HS-27A (cell line): ENCODE measurements at places on chromosomes 3 and 15.

DNA sequence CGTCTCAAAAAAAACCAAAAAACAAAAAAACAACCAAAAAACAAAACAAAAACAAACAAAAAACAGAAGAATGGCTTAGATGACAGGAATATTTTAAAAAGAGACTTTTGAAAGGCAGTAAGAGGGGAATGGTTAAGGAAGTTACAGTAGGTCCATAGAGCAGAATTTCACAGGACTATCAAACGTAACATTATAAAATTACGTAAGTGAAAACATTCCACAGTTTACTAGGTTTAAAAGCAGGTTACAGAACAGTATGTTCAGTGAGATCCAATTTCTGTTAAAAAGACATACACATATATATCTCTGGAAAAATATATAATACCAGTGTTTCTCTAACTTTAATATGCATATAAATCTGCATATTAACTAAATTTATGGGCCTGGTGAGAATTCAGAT, 50.2 kb upstream of the MUC13 start:
- DNase-seq: no peak

DNA sequence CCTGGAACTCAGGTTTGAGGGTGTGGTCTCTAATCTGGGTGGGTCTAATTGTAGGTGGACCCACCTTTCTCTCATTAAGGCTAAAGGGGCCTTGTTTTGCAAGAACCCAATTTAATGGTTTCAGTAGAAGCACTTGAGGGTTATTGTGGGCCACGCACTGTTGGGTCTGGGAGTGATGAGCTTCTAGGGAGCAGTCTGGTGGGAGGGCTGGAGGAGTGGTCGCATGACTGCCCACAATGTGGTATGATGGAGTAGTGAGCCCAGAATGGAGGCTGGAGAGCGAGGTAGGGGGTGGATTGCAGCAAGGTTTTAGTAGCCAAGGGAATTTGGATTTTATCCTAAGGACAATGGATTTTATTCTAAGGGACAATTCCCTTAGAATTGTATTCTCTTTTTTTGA, 2.7 kb downstream of the TATDN2 start:
- no peak for DNase-seq

DNA sequence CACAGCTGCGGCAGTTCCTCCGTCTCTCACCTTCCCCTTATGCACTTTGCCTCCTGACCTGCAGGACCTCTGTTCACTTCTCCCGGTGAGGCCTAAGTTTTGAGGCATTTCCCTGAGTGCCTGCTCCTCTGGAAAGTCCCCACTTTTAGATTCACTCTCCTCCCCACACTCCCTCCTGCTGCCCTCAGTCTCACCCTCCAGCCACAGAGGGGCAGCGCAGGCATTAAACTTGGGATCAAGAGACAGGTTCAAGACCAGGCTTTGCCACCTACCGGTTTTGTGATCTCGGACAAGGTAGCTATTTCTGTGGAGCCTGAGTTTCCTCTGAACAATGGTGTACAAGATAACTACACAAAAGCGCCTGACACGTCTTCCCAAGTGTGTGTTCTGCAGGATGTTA, 19.4 kb downstream of the SLC6A11 start:
- DNase-seq: no peak

DNA sequence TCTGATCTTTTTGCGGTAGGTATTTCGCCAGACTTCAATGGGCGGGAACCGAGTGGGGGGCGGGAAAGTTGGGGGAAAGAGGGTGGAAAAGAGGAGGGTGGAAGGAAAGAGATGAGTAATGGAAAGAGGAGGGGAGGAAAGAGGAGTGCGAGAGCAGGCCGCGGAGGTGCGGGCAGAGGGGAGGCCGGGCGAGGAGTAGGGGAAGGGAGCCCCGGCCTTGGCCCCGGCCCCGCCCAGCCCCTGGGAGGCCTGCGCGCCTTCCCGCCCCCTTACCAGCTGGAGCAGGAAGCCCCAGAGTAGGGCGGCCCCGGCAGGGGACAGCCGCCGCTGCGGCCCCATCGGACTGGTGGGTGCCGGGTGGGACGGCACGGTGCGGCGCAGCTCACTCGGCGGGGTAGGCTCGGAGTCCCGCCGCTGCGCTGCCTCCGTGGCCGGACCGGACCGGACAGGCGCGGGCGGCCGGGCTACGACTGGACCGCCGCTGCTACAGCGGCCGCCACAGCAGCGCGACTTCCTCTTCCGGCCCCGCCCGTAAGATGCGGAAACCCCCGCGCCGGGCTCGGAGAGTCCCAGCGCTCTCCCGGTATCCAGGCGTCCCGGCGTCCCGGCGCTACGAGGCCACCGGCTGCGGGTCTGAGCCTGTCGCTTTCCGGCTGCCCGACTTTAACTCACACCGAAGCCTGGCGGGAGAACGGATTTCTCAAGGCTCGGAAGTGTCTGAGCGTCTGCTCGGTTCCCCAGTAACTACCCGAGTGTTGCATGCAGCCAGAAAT, at the start of gene SPPL2A:
TSS of gene SPPL2A (minus strand) at position 512 of the 773 bp plus-strand sequence. CDS start at position 339, 173 bp downstream.
- DNase-seq: peak; percentile 67

DNA sequence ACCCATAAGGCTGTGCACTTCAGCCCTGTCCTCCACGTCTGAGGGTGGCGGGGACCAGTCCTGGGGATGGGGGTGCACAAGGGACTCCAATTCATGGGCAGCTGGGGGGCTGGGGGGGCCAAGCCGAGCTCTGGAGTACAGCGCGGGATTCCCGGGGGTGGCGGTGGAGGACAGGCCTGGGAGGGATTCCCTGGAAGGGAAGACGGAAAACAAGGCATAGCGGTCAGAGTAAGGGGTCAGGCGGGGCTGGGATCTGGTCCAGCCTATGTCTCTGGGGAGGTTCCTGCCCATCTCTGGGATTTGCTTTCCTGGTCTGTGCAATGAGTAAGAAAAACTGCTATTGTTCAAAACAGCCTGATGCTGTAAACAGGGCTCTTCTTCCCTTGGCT, 8.1 kb upstream of the IGDCC3 start:
- DNase-seq: no peak

GRCh38 chr15:67117370-67117769, 52.0 kb downstream of the SMAD3 start:
- DNase-seq: no peak

DNA sequence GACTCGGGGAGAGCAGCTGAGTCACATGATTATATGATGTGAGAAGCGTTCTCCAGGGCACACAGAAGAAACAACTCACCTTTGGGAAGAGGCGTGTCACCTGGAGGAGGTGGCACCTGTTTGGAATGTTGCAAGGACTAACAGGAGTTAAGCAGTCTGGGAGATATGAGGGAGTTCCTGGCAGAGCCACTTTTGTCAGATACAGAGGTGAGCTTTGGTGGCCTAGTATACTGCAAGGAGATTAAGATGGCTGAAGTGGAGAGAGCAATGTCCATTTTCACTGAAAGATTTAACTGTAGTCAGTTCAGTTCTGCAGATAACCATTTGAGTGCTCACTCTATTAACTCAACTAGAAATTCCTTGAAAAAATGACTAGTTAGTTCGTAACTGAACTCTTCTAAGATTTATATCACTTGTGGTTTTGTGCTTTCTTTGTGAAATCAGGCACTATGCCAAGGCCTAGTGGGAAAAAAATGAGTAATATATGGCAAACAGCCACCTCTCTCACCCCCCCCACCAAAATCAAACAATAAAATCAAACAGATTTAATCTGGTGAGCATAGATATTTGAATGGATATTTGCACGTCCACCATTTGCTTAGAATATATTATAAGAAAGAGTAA, 61.3 kb downstream of the CRYBG3 start:
- peak; percentile 55 for DNase-seq

- no peak for DNase-seq
These were observed 5.1 kb downstream of the SPTBN5 start for GRCh38 chr15:41888662-41889253.

GRCh38 chr3:77038468-77038929, 1.4 kb upstream of the ROBO2 start:
- peak; percentile 7 for DNase-seq

GRCh38 chr15:72117486-72118016, 399 bp downstream of the MYO9A start:
- peak; percentile 74 for DNase-seq

DNA sequence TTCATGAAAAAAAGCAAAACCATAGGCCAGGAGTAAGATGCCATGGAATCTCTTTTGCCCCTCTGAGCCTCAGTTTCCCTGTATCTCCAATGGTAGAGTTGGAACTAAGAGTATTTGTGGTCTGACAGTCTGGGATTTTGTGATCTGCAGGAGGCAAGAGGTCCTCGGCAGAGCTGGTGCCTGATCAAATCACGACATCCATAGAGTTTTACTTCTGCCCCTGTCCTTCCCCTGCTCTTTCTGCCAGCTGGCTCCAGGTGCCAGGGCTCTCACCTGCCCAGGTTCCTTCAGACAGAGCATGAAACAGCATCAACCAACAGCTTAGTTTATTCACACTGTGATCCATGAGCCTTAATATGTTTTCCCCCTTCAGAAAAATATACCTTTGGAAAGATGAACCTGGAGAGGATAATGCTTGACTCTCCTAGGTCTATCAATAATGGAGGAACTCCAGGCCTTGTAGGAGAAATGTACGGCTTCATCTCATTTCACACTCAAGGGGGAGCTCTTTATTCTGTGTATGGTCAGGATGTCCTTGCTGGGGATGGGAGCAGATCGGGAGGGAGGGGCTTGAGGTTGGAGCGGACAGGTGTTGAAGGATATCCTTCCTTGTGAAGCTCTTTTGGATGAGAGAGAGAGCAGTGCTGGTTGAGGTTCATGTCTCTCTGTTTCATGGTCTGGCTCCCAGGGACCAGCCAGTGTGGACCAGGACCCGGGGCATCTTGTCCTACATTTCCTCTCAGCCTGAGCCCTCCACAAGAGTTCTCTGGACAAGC, 309.9 kb downstream of the RPLP1 start:
- DNase-seq: no peak

DNA sequence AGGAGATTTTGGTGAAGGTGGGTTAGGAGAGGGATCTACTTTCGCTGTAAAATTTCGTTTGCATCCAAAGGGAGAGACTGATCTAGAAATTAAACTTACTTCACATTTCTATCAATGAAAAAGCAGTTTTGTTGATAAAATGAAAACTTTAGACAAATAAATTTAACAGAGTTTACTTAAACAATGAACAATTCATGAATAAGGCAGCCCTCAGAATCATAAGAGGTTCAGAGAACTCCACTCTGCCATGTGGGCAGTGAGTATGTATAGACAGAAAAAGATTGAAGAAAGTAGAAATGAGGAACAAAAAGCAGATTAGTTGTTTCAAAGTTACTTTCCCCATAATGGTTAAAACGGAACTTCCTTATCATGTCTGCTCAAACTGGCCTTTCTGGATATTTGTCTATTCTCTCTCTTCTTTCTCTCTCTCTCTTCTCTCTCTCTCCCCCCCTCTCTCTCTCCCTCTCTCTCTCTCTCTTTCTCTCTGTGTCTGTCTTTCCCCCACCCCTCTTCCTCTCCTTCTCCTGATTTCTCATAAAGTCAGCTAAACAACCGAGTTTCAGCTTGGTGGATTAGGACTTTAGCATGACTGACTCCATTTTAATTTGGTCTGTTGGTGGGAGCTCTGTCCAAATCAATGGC, 248.9 kb downstream of the TJP1 start:
- DNase-seq: no peak

DNA sequence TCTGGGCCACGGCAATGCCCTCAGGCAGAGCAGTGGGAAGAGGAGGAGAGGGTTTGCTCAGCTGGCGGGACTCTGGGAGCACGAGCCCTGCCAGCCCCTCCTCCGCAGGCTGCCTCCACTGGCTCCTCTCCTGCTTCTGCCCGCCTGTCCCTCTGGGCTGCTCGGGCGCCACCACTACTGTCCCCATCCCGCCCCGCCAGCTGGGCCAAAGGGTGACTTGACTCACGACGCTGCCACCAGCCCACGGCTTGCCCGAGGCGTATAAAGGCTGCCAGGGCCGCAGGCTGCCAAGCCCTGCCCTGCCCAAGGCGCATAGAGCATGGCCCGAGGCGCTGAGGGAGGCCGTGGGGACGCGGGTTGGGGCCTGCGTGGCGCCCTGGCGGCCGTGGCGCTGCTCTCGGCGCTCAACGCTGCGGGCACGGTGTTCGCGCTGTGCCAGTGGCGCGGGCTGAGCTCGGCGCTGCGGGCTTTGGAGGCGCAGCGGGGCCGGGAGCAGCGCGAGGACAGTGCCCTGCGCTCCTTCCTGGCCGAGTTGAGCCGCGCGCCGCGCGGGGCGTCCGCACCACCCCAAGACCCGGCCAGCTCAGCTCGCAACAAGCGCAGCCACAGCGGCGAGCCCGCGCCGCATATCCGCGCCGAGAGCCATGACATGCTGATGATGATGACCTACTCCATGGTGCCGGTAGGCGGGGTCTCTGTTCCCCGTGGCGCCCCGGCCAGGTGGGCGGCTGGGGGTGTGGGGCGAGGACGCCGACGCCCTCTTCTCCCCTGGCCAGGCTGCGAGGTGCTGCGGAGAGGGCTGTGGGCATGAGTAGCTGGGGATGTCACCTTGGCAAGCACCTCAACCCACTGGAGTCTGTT, at the start of gene GLDN:
TSS of gene GLDN (plus strand) at position 290 of the 861 bp plus-strand sequence. CDS start at position 320, 30 bp downstream.
- DNase-seq: no peak

DNA sequence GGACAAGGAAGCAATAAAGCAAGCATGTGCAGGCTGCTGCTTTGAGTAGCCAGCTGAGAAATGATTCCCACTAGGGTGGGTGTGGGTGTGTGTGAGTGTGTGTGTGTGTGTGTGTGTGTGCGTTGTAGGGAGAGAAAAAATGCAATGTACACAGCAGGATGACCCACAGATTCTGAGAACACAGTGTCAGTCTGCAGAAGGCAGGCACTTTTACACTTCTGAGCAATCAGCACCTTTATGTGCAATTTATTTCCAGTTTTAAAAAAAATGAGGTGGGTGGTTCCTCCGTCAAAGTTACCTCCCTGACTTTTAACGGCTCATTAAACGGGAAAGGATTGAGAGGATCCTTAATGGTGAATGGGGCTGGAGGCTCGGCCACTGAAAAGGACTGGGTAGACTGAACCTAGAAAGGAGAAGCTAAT, 38.5 kb upstream of the LIPC start:
- no peak for DNase-seq

GRCh38 chr3:64078966-64079365, 55.7 kb upstream of the PSMD6 start:
- DNase-seq: no peak
